ENCODE measurements at places on chromosomes 16 and 17.

GRCh38 chr17:2571523-2572303, 21.7 kb upstream of the PAFAH1B1 start:
- no peak for DNase-seq

DNA sequence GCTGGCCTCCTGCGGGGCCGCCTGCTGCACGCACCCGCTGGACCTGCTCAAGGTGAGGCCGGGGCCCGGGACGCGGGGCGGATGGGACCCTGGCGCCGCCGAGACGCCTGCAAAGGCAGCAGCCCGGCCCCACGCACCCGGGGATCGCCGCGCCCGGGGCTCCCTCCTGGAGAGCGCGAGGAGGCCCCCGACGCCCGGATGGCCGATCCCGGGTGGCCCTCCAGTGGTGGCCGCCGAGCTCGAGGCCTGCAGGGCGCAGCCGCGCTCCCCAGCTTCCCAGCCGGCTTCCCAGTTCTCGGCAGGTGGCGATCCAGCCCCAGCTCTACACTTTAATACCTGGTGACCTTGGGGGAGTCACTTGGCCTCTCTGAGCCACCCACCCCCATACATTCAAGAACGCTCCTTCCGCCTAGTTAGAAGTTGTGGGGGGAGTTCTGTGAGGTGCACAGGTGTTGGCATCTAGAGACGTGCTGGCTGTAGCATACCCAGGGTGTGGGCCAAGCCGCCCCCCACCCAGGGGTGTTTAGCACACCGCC, 452 bp downstream of the SLC25A10 start:
- DNase-seq, result no peak

DNA sequence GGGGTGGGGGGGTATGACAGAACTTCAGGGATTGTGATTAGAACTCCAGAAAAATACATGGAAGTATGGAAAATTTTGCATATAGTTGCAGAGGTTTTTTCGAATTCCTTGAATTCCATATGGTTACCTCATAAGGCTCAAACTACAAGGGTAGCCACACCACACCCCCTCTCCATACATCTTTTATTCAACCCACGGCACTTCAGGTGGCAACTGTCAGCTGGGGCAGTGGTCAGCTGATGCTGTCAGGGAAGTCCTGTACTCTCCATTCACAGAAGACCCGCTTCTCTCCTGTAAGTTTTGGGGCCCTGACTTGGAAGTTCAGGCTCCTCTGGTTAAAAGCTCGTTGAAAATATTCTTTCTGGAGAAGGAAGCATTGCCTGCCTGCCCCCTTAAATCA, 57.5 kb upstream of the CLEC19A start:
- DNase-seq, result no peak

GRCh38 chr16:54577651-54578128, 291.1 kb upstream of the IRX3 start:
- DNase-seq, result no peak

DNA sequence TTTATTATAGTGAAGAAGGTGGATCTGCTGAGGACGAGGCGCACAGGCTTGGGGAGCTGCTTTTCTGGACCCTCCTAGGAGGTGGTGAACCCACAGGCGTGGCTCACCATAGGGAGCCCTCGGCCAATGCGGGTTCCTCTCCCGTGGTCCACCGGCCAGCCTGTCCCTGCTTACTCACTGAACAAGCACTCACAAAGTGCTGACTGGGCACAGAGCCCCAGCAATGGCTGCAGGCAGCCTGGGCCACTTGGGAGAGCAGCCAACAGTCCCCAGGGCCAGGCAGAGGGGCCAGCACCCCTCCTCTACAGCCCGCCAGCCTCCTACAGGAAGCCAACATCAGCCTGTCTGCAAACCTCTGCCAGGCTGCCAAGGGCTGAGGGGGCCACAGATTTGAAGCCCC, 19.1 kb upstream of the NCBP3 start:
- DNase-seq, result no peak

DNA sequence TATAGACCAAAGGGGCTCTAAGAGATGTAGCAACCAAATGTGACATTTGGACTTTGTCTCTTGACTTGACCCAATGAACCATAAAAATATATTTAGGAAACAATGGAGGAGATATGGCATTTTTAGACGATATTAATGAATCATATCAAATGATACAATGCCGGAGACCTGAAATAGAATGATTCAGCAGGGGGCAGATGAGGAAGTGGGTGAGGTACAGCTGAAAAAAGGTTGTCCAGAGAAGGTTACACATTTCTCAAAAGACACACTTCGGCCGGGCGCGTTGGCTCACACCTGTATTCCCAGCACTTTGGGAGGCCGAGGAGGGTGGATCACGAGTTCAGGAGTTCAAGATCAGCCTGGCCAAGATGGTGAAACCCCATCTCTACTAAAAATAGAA, 16.5 kb upstream of the SNN start:
- no peak for DNase-seq

All from immature natural killer cell (primary cell).